ENCODE measurements at places on chromosomes 2 and 18.
A peak's percentile ranks its signal among the peaks of the same experiment; 100 is the strongest.

DNA sequence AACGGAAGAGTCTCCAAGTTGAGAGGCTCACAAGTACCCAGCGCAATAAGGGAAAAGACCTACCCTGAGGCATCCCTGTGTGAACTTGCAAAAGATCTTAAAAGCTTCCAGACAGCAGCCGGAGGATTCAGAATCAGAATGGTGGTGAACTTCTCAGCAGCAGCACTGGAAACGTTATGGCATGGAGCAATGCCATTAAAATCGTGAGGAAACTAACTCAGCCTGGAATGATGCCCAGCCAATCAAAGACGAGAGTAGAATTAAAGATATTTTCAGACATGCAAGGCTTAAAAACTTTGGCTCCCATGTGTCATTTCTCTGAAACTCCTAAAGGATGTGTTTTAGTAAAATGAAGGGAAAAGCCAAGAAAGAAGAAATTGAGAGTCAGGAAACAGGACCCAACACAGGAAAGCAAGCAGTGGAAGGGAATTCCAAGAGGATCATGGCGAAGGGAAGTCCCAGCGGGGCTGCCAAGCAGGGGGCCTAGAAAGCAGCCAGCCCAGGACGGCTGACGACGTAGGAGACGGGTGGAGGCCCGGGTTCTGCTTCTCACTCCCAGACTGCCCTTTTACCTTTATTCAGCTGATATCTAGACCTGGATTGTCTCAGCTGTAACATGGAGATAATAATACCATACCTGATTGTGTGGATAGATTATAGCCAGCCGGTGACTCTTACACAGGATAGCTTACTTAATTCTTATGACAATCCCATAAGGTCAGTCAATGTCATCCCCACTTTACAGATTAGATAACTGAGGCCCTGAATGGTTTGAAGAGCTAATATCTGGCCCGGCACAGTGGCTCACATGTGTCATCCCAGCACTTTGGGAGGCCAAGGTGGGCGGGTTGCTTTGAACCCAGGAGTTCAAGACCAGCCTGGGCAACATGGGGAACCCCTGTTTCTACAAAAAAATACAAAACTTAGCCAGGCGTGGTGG, 92.8 kb downstream of the ASAP2 start:
- no peaks in the 10 kb centered on the region for H3K4me1 ChIP-seq
- H3K36me3 ChIP-seq, result no peaks in the 10 kb centered on the region
- H3K27me3 ChIP-seq, result no peaks in the 10 kb centered on the region
- H3K4me3 ChIP-seq, result no peak overlapping the region
- H3K27ac ChIP-seq, result no peak overlapping the region

- H3K4me1 ChIP-seq, result no peaks in the 10 kb centered on the region
- no peak within 1 kb of the TSS for H3K27ac ChIP-seq
- no peak within 1 kb of the TSS for H3K4me3 ChIP-seq
- no peaks in the 10 kb centered on the region for H3K27me3 ChIP-seq
Observed at GRCh38 chr2:108988796-108989713, at the start of gene EDAR. Gene EDAR (minus strand): TSS chr2:108989220. CDS start chr2:108931014, 58,206 bp downstream.

- H3K27me3 ChIP-seq, result peaks cover 7% of the 10 kb centered on the region
- no peak overlapping the region for H3K4me3 ChIP-seq
- no peak for DNase-seq
Observed at GRCh38 chr2:127680706-127681287, 5.5 kb upstream of the LIMS2 start.

- H3K36me3 ChIP-seq, result no peaks in the 10 kb centered on the region
- no peak overlapping the region for H3K27ac ChIP-seq
- no peak overlapping the region for H3K4me3 ChIP-seq
- no peak for DNase-seq
- H3K4me1 ChIP-seq, result no peaks in the 10 kb centered on the region
Observed at GRCh38 chr2:108316461-108317258, 28.0 kb downstream of the SULT1C2 start.

- peaks cover 18% of the 10 kb centered on the region for H3K4me1 ChIP-seq
- no peak for DNase-seq
- H3K4me3 ChIP-seq, result no peak overlapping the region
Observed at GRCh38 chr18:63107931-63108330, 211.6 kb downstream of the BCL2 start.

GRCh38 chr2:148338541-148338940, 306.0 kb upstream of the EPC2 start:
- no peak for DNase-seq
- H3K4me1 ChIP-seq, result no peaks in the 10 kb centered on the region
- no peaks in the 10 kb centered on the region for H3K27me3 ChIP-seq
- H3K4me3 ChIP-seq, result no peak overlapping the region
- no peak overlapping the region for H3K27ac ChIP-seq

- DNase-seq, result no peak
- no peaks in the 10 kb centered on the region for H3K36me3 ChIP-seq
- no peak overlapping the region for H3K4me3 ChIP-seq
- no peak overlapping the region for H3K27ac ChIP-seq
Observed at GRCh38 chr2:151363709-151364108, 6.3 kb downstream of the TNFAIP6 start.

- no peak overlapping the region for H3K4me3 ChIP-seq
- no peaks in the 10 kb centered on the region for H3K4me1 ChIP-seq
- DNase-seq, result no peak
Observed at GRCh38 chr2:142944264-142944663, 66.8 kb downstream of the KYNU start.

DNA sequence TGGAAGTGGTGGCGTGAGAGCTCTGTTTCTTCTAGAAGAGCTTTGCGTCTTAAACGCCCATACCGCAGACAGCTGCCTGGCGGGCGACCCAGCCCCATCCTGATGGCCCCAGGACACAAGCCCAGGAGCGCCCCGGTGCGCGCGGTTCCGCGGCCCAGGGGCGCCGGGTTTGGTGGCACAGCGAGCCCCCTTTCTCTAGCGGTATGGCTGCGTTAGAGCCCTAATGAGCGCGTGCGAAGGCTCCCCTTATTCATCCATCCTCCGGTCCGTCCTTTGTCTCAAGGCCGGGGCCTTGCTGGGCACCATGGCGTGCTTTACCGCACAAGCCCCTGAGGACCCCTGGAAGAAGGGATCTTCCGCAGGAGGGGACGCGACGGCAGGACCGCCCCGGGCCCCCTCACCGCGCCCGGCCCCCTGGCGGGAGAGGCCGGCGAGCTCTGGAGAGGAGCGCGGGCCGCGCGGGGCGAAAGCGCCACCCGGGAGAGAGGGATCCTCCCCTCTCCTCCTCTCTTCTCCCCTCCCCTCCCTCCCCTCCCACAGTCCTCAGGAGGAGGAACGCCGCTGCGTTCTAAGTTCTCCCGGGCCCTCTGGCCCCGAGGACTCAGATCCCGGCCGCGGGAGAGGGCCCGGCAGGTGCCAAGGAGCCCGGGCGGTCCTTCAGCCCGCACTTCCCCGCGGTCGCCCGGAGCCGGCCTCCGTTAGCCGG, 626 bp upstream of the SLC1A4 start:
- DNase-seq, result peak; percentile 79
- peak overlapping the region; percentile 78 for H3K27ac ChIP-seq
- H3K36me3 ChIP-seq, result no peaks in the 10 kb centered on the region
- H3K4me1 ChIP-seq, result peaks cover 23% of the 10 kb centered on the region
- no peaks in the 10 kb centered on the region for H3K27me3 ChIP-seq
- H3K4me3 ChIP-seq, result peak overlapping the region; percentile 73

DNA sequence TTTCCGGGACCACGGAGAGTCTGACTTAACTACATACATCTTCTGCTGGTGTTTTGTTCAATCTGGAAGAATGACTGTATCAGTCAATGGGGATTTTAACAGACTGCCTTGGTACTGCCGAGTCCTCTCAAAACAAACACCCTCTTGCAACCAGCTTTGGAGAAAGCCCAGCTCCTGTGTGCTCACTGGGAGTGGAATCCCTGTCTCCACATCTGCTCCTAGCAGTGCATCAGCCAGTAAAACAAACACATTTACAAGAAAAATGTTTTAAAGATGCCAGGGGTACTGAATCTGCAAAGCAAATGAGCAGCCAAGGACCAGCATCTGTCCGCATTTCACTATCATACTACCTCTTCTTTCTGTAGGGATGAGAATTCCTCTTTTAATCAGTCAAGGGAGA, 23.1 kb downstream of the ICOS start:
- H3K4me1 ChIP-seq, result no peaks in the 10 kb centered on the region
- no peaks in the 10 kb centered on the region for H3K27me3 ChIP-seq
- H3K27ac ChIP-seq, result no peak overlapping the region
- H3K4me3 ChIP-seq, result no peak overlapping the region
- H3K36me3 ChIP-seq, result peaks cover 3% of the 10 kb centered on the region

DNA sequence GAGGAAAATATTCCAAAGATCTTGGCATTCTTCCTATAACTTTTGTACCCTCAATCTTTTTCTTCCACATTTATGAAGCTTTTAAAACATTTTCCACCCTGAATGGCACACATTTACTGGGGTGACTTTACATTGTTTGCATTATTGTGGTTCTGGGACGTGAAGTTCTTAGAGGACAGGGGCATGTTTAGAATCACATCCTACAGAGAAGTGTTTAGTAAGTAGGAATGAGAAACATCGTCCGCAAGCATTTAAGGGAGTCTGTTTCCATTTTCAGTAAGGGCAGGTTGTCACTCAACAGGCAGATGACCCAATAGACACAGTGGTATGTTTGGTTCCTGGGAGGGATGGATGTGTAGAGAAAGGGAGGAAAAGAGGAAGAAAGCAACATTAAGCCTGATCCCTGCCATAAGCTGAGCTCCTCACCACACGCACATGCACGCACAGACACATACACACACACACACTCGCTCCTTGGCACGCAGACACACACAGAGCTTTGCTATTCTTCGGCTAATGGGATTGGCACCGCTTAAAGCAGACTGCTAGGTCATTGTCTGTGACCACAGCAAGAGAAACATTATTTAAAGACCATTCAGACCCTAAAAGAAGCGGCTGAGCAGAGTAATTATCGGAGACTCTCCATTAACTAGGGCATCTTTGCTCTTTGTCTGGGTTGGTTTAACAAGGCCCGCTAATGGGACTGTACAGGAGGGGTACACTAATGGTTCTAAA, 14.2 kb upstream of the PLEKHM3 start:
- H3K27me3 ChIP-seq, result no peaks in the 10 kb centered on the region
- no peaks in the 10 kb centered on the region for H3K36me3 ChIP-seq
- H3K4me3 ChIP-seq, result no peak overlapping the region
- no peaks in the 10 kb centered on the region for H3K4me1 ChIP-seq

- DNase-seq, result peak; percentile 71
- peak overlapping the region; percentile 97 for H3K27ac ChIP-seq
- no peaks in the 10 kb centered on the region for H3K36me3 ChIP-seq
Observed at GRCh38 chr2:28390241-28390745, 2.4 kb upstream of the FOSL2 start.

DNA sequence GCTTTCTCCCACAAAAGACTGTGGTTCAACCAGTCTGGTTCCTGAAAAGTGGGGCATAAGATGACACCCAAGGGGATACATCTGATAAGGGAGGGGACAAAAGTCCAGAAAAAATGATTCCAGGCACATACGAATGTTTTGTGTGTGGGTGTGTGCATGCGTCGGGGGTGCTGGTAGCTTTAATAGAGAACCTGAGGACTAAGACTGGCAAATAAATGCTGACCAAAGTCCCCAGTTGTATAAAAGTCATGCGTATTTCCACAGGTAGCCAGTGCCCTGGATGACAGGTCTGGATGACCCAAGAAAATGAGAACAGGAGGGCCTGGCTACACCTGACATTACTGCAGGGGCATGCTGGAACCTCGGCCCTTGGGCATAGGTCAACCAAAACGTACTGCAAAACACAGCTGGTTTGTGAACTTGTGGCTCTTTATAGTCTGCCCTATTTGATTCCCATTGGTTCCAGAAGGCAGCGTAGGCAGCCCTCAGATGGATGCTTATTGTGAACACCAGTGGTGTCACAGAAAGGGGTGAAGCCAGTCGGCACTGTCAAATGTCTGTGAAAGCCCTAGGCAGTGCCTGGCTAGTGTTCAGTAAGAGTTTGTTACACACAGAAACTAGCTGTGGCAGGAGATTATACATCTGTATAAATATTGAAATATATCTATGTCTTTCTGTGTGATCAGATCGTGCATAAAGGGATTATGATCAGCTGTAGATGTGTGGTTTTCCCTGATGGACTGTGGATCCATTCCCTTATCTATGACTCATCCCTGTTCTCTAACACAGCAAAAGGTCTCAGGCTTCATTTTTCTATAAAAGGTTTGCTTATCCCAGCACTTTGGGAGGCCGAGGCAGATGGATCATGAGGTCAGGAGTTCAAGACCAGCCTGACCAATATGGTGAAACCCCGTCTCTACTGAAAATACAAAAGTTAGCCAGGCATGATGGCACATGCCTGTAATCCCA, 58.3 kb downstream of the INSIG2 start:
- H3K4me1 ChIP-seq, result no peaks in the 10 kb centered on the region
- H3K27ac ChIP-seq, result no peak overlapping the region
- H3K27me3 ChIP-seq, result no peaks in the 10 kb centered on the region
- DNase-seq, result no peak
- H3K36me3 ChIP-seq, result no peaks in the 10 kb centered on the region

- no peak for DNase-seq
- H3K36me3 ChIP-seq, result no peaks in the 10 kb centered on the region
- no peaks in the 10 kb centered on the region for H3K27me3 ChIP-seq
Observed at GRCh38 chr18:39434223-39434920, 1868.8 kb upstream of the CELF4 start.

Measured in natural killer cell (primary cell).